ENCODE measurements at places on chromosomes 6 and 20. TPM values are rescaled to one million over a fixed set of nuclear protein-coding genes. Genes with fewer than 3 reads are reported as not detected.

GRCh38 chr6:139395891-139396301 lies 21.4 kb upstream of the CITED2 start:
- no peak for DNase-seq

GRCh38 chr20:23060629-23061028 lies 11.2 kb upstream of the THBD start:
- no peak for DNase-seq

DNA sequence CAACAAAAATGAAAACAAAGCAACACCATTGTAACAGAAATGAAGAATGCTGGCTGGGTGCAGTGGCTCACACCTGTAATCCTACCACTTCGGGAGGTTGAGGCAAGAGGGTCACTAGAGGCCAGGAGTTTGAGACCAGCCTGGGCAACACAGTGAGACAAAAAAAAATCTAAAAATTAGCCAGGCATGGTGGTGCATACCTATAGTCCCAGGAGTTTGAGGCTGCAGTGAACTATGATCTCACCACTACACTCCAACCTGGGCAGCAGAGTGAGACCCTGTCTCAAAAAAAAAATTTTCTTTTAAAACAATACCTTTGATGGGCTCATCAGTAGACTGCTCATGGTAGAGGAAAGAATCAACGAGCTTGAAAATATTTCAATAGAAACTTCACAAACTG lies 18.5 kb downstream of the NINL start:
- DNase-seq = no peak

GRCh38 chr6:157728183-157728881 lies 94.7 kb upstream of the SNX9 start:
- no peak for DNase-seq

GRCh38 chr20:17556837-17557674 lies 12.8 kb upstream of the DSTN start:
- DNase-seq = no peak

The PI3 gene
- not detected for total RNA-seq

GRCh38 chr20:41574802-41575389 lies 43.3 kb downstream of the CHD6 start:
- DNase-seq = no peak

- DNase-seq = no peak
Measured at GRCh38 chr6:150347845-150348244, 21.0 kb upstream of the IYD start.

- DNase-seq = no peak
Measured at GRCh38 chr6:29171736-29172135, 1.0 kb downstream of the OR2J2 start.

DNA sequence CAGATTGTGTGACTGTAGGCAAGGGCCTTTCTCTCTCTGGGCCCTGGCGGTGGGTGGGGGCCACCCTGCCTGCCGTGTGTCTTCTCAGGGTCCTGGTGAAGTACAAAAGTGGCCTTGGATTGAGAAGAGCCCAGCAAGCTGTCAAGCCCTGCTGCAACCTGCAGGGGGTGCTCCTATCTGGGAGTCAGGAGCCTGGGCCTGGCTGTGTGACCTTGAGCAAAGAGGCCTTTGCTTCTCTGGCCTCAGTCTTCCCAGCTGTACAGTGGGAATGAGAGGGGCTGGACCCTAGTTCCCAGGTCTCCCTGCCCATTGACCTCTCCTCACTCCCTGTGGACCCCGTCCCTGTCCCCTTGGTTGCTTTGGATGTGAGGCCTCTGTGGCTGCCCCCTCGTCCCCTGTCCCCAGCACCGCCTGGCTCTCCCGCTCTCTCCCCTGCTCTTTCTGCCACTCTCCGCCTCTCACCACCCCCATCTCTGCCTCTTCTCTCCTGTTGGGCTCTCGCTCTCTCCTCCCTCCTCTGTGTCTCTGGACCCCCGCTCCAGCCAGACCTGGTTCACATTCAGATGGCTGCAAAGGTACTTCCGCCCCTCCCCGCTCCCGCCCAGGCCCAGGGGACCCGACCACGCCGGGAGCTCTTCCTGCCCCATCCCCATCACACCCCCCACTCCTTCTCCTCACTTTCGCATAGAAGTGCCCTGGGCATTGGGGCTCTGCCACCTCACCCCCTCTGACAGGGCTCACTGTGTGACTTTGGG lies 46.7 kb downstream of the SRC start:
- no peak for DNase-seq

The RNF144B gene
- 30.3 TPM for total RNA-seq

- DNase-seq = no peak
Measured at GRCh38 chr20:6506906-6507305, 260.6 kb upstream of the BMP2 start.

DNA sequence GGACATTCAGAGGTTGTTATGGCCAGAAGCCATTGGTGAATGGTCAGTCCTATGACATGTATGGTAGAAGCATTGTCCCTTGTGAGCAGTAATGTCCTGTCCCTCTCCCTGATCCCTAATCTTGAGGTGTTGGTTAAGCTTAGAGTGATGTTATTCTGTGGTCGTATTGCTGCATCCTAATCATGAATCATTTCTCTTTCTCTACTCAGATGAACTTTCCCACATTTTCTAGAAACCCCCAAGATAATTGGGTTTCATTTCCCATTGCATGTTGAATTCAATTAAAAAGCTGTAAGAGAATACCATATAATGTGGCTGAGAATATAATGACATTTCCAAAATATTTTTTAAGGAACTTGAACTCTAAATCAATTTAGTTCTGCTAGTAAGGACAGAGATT lies 175.1 kb downstream of the PLCB4 start:
- DNase-seq = no peak

- no peak for DNase-seq
Measured at GRCh38 chr6:163459536-163459935, 45.0 kb downstream of the QKI start.

The SAMD3 gene
- total RNA-seq = 1.1 TPM

DNA sequence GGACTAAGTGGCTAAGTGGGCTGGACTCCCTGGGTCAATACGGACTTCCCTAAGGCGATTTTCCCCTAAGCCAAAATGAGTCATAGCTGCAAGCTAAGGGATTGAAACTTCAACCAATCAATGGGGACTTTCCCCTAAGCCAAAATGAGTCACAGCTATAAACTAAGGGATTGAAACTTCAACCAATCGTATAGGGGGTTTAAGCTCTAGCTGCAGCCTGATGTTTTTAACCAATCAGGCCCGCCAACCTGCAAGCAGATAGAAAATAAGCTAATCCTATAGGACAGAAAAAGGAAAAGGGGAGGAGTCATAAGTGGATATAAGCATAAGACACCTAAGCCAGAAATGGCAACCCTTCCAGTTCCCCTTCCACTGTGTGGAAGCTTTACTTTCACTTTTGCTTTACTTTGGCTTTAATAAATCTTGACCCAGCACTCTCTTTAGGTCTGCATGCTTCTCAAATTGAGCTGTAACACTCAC lies 655.0 kb upstream of the HS3ST5 start:
- no peak for DNase-seq

All from glomerular endothelial cell (primary cell).